CD4-positive, alpha-beta T cell treated with Interferon alpha-2 for 1 hour (primary cell): ENCODE measurements at places on chromosomes 2 and 18.

DNA sequence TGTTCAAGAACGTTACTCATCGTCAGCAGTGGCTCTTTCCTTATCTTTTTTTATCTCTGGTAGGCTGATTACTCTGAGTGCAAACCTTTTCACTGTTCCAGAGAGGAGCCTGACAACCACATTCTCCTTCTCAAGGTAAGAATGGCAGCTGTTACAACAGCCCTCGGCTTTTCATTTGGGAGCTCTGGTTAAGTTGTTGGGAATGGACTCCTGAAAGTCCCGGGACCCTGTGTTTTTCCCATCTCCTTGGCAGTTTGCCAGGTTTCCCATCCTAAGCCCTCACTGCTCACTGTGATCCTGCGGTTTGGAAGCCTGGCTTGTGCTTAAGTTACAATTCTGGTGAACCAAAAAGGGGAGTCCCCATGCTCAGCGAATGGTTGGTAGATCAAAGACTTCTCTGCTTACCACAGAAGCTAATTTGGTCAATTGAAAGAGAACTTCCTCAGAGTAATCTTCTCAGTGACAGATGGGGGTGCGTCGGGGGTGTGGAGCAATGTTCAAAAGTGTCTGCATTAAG lies 122.3 kb downstream of the LYPD6B start:
- peak; percentile 9 for DNase-seq

GRCh38 chr18:666177-666576 lies 8.7 kb downstream of the TYMS start:
- no peak for DNase-seq

DNA sequence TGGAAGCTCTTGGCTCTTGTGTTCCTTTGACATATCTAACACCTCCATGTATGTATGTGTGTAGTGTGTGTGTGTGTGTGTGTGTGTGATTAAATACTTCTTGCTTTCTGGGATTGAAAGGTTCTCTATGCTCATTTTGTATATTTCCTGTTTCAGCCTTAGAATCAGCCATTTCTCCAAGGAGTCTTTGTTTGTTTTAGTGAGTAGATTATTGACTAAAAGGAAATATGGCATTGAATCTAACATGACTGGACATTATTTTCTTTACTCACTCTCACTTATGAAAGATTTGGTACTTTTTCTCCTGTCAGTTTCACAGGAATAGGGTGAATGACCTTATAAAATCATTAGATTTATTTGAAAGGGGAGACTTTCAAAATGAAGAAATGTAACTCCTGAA lies 413.8 kb upstream of the SLC14A2 start:
- DNase-seq: no peak

DNA sequence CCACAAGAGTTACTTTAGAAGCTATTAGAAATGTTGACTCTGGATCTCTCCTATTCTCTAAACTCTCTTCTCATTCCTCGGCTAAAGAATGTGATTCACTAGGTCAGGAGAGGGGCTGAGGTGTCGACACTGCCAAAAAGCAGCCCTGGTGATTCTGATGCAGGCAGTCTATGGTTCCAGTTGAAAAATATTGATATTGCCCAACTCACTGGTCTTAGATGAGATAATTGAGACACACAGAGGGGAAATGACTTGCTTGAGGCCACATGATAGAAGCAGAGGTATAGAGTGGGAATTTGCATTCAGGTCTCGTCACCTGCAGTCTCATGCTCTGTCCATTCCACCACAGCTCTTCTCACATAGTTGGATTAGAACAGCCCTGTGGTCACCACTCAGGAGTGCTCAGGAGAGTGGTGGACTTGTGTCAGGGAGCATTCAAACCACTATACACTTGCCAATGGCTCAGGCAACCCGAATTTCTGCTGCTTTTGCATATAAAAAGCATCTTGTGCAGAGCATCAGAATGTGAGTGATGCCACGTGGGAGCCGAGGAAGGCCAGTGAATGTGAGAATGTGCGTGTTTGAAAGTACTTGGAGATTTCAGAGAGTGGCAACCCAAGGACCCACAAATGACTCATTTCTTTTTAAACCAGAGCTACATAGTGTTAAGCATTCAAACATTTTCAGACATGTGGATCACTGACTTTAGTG lies 65.1 kb upstream of the CTLA4 start:
- no peak for DNase-seq

DNA sequence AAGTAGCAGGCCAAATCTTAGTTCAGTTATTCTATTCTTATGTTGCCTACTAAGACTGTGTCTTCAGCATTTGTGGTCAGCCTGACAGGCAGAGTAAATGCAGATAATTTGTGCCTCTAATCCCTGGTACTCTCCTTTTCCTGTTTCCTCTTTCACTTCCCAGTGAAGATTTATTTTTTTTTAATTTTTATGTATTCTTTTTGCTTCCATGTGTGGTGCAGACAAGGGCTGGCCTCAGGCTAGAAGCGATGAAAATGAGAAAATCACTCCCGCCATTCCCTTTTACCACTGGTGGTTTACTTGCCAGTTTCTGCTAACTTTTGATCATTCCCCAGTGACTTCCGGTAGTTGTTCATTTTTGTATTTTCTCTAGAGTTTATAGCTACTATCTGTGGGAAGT lies 30.9 kb downstream of the DSEL start:
- DNase-seq: no peak

DNA sequence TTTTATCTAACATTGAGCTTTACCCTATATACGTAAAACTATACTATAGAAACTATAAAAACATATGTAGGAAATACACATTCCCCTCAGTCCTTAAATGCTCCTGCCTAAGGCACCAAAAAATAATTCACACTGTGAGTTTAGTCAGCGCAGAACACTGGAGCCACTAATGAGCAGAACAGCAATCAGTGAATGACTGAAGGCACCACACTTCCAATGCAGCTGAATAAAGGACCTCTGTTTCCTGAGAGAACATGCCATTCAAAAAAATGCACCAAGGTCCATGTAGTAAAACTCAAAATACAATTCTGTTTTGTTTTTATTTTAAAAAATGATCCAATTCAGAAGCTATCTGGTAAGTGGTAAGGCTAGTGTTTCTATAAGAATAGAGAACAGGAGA lies 1280.6 kb upstream of the NRXN1 start:
- DNase-seq: no peak

DNA sequence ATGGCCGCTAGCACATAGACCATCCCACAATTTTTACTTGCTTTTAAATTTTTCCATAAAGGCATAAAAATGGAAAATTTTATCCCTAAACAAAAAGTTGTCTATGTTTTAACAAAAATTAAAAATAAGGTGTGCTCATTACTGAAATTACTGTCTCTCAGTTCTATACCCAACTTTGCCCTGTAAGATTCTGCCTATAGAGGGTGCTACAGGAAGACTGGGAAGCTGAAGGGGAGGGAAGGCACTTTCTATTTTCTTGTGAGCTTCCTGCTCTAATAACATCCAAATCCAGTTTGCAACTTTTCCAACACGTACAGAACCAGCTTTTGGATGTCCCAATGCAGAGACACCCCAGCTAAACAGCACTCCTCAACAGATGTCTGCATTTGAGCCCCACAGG lies 666.9 kb downstream of the PLCL1 start:
- no peak for DNase-seq

DNA sequence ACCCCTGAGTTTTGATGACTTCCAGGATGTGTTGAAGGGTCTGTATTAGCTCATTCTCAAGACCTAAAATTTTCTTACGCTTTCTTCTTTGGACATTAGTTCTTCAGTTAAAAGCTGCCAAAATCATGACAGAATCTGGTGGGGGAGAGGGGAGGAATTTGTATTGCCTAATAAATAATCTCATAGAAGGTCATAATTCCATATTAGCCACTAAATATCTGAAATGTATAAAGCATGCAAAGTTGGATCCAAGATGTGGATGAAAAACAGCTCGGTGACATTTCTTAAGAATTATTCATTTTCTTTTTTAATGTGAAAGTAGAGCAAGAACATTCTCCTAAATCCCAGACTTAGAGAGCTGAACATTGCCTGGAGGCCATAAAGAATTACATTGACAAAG lies 120.1 kb downstream of the MMADHC start:
- DNase-seq: no peak

GRCh38 chr2:45648636-45649035 lies 2.8 kb upstream of the PRKCE start:
- DNase-seq: no peak

DNA sequence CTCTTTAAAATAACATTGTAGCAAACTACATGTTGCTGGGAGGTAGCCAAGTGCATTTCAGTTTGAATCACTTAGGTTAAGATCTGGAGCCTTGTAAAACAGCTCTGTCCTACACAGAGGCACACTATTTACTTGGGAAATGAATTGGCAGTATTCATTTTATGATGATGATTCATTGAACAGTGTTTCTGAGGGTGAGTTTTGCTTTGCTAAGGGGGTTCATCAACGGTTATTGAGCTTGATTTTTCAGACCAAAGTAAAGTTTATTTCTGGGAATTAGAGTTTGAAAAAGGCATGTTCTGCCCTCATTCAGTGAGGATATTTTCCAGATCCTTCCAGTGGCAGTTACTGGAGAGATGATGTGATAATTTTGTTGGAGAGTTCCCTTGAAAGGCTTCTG lies 55.6 kb downstream of the CCDC85A start:
- no peak for DNase-seq

GRCh38 chr18:59706499-59706898 lies 9.3 kb upstream of the CCBE1 start:
- no peak for DNase-seq

DNA sequence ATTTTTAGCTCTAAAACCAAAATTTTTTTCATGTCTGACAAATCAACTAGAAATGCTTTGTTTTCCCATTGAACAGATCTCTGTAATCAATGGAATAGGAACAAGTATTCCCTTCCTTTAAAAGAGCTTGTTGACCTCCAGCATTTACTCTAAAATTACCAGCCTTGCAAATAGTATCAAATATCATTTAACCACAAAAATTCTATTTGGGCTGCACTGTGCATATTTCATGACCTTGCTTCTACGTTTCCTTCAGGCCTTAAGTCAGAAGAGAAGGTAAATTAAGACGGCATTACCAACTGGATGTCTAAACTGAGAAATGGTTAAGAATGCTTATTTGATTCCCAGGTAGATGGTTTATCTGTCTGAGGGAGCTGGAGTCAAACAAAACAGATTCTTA lies 33.3 kb upstream of the NRXN1 start:
- DNase-seq: no peak

DNA sequence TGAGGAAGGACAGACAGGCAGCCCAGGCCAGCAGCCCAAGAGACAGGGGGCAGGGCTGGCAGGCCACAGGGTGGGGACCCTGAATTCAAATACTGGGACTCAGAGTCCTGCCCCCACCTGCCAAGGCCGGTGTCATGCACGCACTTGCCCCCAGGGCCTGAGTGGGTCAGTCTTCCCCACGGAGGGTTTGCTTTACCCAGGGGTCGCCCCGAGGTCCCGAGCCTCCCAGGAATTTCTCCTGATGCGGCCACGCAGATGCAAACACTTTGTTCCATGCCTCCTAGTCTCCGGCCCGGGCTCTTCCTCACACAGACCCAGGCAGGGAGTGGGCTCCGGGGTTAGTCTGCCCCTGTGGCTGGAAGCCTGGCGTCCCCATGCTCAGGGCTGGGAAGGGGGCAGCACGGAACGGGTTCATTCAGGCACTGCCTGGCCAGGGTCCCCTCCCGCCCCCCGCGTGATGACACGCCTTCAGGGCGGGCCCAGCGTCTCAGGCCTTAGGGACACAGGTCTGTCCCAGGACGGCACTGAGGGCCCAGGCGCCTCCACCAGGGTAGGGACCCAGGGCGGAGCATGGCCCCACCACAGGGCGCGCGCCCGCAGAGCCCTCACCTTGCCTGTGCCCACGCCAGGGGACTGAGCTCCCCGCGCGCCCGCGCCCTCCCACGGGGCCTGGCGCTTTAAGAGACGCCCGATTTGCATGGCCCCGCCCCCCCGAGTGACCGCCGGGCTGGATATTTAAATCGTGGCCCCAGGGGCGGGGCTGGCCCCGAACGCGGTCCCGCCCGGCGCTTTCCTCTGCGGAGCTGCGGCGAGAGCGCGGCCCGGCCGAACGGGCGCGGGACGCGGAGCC lies at the start of gene SNED1:
Gene SNED1 (plus strand): TSS at position 763 of the 850 bp plus-strand sequence. CDS start 220 bp downstream, outside the sequence.
- peak; percentile 59 for DNase-seq

GRCh38 chr18:51654488-51655326 lies 457.2 kb upstream of the MEX3C start:
- DNase-seq: no peak

DNA sequence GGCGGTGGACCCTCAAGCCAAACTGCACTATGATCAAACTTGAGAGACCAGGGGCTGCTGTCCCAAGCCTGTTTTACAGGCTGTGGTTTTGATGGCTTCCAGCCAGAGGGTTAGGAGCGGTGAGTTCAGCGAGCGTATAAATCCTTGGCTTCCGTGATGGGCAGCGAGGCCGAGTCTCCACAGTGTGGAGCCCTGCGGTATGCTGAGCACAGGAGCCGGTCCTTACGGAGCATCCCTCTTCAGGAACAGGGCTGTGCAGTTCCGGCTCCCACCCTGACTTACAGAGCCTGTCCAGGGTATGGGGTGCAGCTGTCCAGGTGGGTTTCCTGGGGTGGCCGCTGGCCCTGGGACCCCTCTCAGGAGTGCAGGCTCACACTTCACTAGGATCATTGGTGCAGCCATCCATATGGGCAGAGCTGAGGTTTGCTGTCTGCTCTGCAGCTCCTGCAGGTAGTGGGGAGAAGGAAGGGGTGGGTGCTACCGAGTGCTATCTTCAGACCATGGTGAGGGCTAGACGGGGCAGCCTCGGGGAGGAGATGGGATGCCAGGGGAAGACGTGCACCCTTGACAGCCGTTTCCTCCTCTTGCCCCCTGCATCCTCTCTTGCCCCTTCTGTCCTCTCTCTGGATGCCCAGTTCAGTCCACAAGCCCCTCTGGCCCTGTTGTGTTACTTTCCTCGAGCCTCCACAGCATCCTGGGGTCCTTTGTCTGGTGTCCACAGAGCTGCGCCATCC lies 104.3 kb downstream of the FAM210A start:
- no peak for DNase-seq

DNA sequence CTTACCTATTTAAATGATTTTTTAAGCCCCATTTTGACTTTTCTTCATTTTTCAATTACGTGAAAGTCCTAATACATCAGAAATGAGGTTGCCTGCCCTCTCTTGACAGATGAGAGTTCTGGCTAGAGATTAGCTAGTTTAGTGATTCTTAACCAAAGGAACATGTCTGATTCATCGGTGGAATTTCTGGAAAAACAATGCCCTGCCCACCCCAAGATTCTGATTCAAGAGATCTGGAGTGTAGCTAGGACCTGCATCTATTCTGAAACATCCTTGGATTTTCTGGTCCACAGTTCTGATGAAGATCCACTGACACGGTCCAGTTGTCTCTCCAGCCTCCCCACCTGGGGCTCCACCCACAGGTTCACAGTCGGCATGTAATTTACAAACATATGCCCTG lies 111.2 kb downstream of the KLF7 start:
- no peak for DNase-seq

DNA sequence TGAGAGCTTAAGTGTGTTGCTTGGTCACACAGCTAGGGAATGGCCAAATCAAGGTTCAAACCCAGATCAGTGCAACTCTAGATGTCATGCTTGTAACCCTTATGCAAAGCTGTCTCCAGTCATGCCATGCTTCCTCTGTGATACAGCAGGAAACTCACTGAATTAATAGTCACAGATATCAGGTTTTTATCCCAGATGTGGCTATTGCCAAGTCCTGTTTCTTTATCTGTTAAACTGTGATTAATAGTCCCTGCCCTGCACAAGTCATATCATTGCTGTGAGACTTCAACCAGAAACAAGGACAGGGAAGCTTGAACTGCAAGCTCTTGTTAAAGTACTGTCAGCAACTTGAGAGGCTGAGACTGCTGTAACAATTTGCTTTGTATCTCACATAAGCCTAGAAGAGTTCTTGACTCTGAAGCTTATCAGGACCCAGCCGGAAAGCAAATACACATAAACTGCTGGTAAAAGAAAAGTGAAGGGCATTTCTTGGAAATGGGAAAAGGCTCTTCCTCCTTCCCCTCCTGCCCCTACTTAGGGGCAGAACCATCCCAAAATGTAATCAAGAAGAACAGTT lies 609.0 kb downstream of the DCC start:
- DNase-seq: no peak
